ENCODE measurements at places on chromosomes 13 and 19.

GRCh38 chr13:103188713-103189326 lies 122.6 kb upstream of the SLC10A2 start:
- no peak for DNase-seq

DNA sequence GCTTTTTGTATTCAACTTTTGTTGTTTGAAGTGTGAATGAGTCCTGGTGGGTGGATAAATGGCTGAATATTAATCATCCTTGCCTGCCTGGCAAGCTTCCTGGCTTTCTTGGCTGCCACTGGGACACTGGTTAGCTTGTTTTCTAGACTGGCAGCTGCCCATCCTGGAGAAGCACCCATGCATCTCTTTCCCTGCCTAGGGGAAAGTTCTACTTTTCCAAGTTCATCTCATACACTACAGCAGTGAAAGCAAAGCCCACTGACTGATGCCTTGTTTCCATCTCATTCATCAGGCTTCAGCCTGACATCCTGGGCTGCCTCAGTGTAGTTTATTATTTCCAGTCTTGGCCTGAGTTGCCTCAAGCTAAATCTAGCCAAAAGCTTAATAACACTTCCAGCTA lies 244.8 kb downstream of the PCDH20 start:
- peak; percentile 68 for DNase-seq

- no peak for DNase-seq
Measured at GRCh38 chr19:47713046-47714021, at the start of gene EHD2. Gene EHD2 (plus strand): TSS chr19:47713422. CDS start chr19:47716613, 3,191 bp downstream.

- no peak for DNase-seq
Measured at GRCh38 chr13:25979371-25979770, 72.4 kb downstream of the SHISA2 start.

- DNase-seq, result no peak
Measured at GRCh38 chr13:22447132-22447886, 733.5 kb upstream of the SGCG start.

DNA sequence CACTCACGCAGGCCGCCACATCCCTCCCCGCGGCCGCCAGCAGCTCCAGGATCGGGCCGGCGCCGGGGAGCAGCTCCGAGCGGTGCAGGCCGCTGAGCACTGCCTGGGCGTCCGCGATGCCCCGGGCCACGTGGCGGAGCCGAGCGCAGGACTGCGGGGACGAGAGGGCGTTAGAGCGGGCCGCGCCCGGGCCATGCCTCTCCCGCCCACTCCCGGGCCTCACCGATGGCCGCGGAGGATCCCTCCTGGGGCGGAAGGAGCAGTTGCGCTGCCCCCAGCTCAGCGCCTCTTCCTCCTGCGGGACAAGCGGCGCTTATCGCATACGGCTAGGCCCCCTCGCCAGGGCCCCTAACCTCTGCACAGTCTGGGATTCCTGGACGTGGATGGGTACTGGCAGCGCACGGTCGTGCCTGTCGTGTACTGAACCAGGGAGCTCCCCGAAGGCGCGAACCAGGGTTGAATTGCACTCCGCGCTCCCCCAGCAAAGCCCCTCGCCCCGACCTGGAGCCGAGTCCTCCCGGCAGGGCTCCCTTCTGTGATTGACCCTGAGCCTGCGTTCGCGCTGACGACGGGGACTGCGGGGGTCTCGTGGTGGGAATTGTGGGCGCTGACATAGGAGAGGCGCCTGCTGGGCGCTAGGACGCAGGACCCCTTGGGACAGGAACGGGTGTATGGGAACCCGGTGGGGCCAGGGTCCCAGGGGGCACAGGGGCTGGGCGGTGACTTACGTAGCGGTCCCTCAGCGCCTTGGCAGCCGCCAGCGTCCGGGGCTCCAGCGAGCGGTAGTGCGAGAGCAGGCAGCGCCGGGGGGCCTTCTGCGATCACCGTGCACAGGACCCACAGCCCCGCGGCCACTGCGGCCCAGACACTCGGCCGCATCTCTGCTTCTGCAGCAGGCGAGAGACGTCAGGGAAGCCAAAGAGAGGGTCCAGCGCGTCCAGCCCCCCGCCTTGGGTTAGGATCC lies 673 bp downstream of the IFNL4 start:
- DNase-seq, result no peak

DNA sequence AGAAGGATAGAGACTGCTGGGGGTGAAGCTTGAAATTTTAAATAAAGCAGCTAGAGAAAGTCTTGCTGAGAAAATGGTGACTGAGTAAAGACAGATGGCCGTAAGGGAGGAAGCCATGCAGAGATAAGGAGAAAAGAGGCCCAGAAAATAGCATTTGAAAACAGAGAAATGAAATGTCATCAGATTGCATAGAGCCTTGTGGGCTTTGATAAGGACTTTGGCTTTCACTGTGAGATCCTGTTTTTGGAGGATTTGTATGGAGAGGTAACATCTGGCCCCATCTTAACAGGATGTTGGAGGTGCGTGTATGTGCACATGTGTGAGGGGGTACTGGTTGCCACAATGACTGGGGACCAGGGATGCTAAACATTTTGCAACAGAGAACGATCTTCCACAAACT lies 19.5 kb upstream of the ATP8A2 start:
- no peak for DNase-seq

GRCh38 chr13:113930671-113931637 lies 42.9 kb downstream of the C13orf46 start:
- no peak for DNase-seq

GRCh38 chr19:4068047-4068966 lies 1.6 kb upstream of the ZBTB7A start:
- no peak for DNase-seq

DNA sequence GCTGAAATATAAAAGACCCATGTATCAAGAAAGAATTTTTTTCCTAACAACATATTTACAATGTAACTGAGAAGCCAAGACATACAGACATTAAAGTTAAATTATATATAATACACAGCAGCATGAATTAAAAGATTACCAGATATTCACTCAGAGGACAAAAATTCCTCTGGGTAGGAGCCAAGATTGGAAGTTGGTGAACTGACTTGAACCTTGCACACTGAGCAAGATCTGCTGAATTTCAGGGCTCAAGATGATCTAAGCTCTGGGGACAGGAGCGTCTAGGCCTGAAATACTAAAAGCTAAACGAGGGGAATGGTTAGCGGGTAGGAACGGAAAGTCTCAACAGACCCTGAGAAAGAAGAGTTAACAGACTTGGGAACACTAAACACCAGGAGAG lies 8.5 kb downstream of the FOXO1 start:
- DNase-seq, result no peak

DNA sequence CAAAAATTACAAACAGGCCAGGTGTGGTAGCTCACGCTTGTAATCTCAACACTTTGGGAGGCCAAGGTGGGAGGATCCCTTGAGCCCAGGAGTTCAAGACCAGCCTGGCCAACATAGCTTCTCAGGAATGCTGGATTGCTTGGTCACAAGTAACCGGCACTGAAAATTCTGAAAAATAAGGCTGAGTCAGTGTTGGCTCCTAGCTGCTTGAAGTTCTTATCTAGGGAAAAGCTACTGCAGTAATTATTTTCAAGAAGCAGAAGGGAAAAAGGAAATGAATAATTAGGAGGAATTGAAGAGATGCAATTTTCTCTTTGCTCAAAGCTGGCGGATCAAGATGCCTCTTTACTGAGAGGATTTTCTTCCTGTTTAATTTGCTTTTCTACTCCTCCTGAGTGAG lies 75.0 kb upstream of the GTF3A start:
- DNase-seq, result no peak

DNA sequence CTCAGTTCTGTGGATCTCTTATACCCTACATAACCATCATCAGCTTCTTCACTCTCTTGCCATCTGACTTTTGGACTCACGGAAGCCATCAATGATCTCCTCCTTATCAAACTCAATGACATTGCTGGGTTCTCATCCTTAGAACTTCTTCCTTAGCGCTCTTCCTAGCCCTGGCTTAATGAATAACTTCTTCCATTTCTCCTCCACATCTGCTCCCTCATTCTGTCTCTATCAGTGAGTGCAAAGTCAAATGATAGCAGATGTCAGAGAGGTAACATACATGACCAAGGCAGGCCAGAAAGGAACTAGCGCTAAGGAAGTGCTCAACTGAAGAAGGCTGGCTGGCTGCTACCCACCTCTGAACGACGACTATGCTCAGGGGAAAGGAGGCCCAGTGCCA lies 449.8 kb downstream of the COG6 start:
- DNase-seq, result no peak

DNA sequence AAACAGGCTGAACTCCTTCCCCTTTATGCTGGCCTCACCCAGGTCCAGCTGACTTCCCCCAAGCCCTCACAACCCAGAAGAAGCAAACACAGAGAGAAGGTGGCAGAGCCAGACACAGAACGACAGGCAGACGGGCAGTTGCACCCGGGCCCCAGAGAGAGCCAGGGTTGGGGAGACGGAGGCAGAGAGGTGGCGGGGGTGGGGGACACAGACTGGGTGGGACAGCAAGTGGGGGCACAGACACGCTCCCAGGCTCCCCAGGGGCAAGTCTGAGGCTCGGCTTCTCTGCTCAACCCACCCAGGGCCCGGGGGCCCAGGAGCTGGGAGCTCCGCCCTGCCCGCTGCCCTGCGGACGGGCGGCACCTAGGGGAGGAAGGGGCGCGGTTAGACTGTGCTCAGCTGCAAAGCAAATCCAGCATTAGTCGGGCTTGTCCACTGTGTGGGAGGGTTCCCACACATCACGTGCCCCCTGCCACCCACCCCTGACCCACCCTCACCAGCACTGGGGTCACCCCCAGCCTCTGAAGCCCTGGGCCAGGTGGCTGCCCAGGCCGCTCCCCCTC lies 31.3 kb upstream of the ASF1B start:
- no peak for DNase-seq

DNA sequence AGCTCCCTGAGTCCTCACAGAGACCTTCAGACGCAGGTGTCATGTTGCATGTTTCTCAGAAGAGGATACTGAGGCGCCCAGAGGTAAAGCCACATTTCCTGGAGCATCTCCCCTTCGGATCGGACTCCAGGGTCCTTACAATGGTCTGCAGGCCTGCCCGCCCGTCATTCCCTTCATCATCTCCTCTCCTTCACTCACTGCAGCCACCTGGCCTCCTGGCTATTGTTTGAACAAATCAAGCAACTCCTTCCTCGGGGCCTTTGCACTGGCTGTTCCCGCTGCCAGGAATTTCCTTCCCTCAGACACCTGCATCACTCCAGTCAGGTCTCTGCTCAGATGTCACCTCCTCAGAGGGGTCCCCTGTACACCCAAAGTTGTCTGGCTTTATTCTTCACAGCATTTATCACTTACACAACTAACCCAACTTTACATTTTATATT lies 20.3 kb downstream of the CEACAM16 start:
- no peak for DNase-seq

- DNase-seq, result no peak
Measured at GRCh38 chr19:44455100-44455499, 6.8 kb upstream of the ZNF229 start.

GRCh38 chr19:18803550-18804138 lies 12.5 kb upstream of the COMP start:
- DNase-seq, result no peak

DNA sequence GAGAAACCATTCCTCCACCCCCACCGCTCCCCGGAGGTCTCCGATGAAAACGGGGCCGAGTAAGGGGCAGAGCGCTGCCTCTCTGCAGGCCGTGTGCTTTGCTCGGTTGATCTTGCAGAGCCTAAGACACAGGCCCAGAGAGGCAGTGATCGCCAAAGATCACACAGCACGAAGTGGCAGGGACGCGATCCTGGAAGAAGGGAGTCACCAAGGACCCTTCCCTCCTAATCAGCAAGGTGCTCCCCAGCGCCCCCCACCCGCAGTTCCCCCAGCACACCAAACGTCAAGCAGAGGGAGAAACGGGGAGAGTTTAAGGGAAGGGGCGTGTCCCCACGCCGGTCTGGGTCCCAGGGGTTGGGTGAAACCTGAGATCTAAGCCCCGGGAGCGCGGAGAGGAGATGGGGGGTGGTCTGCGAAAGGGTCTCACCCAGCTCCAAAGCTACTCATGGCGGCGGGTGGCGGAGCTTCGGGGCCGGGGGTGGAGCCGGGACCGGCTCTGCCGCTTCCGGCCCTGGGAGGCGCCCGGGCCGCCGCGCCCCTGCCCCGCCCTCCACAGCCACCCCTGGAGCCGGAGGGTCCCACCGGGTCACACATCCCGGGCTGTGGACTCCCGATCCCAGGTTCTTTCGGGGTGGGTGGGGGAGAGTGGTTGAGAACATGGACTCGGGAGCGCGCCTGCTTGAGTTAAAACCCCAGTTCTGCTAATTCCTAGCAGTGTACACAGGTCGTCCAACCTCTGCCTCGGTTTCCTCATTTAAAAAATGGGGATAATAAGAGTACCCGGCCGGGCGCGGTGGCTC lies at the start of gene EML2:
Gene EML2, minus strand, starts transcription at position 468 of the 800 bp plus-strand sequence. Its CDS starts 21 bp downstream, at position 447.
- no peak for DNase-seq

DNA sequence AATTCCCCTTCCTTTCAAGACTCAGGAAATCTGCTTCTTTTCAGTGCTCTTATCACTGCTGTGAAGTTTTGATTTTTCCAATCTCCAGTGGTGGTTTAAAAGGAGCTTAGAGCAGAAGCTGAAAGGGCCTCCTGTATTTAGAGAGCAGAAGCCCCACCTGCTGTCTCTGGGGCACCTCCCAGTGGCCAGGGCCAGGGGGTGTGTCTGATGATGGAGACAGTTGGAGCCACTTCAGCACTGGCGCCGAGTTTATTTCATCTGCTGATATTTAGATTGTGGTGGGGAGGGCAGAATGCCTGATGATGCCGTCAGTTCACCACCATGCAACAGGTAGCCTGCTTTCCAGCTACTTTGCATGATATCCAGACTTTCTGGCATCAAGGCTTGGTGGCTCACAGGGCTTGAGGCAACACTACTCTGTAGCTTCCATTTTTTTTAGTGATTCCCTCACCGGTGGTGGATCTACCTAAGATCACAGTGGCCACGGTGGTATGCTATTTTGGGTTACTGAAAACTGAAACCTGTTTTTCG lies 371.9 kb downstream of the KCNRG start:
- DNase-seq, result peak; percentile 47

DNA sequence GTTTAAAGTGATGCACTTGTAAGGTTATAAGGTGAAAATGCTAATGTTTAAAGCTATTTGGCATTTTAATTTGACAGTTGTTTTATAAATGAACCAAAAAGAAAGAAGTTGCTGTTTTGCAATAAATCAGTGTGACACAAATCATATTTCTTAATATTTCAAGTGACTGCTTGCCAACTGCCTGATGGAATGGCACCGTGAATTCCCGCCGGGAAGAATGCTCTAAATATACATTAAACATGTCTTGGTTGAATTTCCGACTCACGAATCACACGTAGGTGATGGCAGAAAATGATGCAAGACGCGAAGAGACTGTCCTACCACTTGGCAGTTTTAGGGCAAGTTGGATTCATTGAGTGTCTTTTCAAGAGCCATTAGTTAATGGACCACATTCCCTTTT lies 3.1 kb upstream of the GJB2 start:
- no peak for DNase-seq

Data from NCI-H1105 (cell line).